Hematopoietic multipotent progenitor cell (in vitro differentiated cells): ENCODE measurements at places on chromosomes 4 and X.

DNA sequence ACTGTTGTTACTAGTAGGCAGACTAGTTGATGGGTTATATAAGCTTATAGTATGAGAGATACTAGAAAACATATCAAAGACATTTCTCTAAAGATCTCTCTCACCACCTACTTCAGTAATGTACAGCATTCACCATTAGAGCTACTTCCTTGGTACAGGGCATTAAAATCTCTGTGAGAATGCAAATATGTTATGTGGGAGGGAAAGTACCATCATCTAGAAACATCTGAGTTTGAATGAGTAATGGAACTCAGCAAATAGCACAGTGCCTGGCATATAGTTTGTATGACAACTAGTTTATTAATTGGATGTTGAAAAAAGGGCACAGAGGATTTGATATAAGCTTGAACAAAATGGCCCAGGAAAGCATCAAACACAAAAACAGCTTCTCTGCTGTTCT is 211.1 kb downstream of the GLUD2 start:
- DNase-seq, result no peak

- DNase-seq, result no peak
Measured at GRCh38 chr4:15894393-15894792, 44.1 kb downstream of the FGFBP1 start.

DNA sequence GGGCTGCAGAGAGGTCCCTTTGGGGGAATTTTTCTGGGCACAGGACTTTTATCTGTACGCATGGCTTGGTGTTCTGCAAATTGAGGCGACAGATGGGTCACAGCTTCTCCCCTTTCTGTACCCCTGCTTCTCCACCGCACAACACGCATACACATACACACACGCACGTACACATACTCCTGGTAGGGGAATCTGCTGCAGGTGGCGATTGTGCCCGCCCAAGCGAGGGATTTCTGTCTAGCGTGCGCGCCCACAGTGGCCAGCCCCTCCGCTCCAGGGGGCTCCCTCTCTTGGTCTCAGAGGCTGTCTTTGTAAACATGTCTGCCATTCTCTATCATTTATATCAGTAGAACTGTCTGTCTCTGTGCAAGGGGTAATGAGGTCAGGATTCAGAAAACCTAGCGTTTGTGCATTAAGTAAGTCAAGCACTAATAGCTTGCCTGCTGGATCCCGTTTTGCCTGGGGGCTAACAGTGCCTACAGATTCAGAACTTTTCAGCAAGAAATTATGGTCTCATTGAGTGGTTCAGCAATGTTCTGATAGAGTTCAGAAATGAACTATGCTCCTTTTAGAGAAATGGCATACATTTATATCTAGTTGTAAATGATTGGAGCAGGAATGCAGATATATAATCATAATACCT is 2.2 kb downstream of the GRID2 start:
- DNase-seq, result no peak

DNA sequence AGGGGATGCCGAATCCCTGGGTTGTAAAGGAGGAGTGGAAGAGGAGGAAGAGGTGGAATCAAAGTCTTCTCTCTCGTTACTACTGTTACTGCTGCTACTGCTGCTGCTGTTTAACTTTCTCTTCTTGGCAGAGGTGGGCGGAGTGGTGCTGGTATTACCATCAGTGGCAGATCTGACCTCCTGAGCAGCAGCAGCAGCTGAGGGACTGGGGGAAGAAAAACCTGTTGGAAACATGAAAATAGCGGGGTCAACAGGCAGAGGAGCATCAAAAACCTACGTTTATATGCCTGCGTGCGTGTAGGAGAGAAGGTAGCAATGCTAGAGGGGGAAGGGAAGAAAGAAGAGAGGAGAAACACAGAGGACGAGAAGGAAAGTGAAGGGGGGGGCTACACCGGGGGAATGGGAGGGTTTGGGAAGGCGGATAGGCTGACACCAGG is 339 bp downstream of the CUL4B start:
- DNase-seq, result peak; percentile 13

GRCh38 chrX:11427453-11428071 is 134.3 kb downstream of the AMELX start:
- peak; percentile 29 for DNase-seq

DNA sequence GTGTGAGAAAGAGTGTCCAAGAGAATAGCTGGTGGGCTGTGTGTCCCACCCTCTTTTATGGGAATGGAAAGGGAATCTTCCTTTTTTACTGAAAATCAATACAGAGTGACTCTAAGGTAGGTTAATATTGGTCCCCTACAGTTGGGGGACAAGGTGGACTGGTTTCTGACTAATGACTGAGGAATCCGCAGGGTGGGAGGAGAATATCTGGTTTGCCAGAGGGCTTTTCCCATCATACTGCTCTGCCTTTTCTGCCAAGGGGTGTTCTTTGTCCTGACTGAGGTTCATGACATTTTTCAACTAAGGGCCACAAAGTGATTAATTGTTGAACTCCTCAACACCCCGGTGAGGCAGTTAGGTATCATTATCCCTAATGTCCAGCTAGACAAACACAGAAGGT is 261.6 kb downstream of the SPATA18 start:
- DNase-seq, result no peak

DNA sequence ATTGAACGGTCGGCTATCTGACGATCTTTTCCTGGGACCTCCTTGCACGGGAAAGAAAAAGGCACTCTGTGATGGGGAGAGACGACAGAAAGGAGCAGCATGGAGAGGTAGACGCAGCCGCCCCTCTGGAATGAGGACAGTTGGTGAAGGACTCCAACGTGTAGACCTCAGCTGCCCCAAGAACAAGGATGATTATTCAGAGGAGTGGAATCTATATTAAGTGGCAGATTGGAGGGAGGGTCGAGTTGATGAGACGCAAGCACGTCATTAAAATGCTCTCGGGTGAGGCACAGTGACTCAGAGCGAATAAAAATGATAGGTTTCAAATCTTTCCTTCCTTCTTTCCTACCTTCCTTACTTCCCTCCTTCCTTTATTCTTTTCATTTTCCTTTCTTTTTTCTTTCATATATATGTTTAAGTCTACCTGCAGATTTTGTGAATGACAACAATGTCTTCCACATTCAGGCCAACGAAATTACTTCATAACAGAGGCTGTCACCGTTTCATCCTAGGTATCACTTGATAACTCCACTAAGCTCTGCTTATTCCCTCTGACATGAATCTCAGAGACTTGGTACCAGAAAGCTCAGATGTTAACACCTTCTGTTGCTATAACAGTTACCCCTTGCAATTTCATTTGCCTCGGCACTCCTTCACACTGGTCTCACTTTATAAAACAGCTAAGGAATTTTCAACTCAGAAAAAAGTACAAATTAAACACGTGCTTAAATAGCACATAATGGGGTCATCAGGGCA is 110.0 kb upstream of the PPARGC1A start:
- no peak for DNase-seq

- DNase-seq, result no peak
Measured at GRCh38 chrX:63128509-63128908, 222.6 kb downstream of the SPIN4 start.

GRCh38 chrX:9525511-9526248 is 60.8 kb downstream of the TBL1X start:
- no peak for DNase-seq

DNA sequence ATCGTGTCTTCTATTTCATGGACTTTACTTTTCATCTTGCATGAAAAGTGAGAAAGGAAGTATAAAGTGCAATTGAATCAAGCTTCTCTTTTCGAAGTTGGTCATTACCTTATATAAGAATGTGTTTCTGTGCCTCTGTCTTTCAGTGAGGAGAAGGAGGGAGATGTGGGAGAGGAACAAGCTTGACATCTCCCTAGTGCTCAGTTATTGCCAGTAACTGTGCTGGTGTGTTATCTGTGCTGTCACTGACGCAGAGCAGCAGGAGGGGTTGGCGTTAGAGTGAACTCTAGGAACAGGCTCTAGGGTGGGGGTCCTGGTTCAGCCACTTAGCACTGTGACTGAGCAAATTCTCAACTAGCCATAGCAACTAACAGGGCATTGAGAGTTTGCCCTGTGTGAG is 34.0 kb upstream of the TBC1D9 start:
- no peak for DNase-seq

DNA sequence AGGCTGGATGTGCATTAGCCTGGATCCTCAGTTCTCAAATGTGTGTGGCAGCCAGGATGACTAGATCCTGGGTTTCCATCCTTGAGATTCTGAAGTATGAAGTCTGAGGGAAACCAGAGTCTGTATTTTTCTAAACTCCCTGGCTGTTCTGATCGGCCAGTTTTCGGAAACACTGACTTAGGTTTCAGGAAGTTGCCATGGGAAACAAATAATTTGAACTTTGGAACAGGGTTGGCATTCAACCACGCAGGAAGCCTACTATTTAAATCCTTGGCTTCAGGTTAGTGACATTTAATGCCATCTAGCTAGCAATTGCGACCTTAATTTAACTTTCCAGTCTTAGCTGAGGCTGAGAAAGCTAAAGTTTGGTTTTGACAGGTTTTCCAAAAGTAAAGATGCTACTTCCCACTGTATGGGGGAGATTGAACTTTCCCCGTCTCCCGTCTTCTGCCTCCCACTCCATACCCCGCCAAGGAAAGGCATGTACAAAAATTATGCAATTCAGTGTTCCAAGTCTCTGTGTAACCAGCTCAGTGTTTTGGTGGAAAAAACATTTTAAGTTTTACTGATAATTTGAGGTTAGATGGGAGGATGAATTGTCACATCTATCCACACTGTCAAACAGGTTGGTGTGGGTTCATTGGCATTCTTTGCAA is 67.6 kb downstream of the PDGFRA start:
- DNase-seq, result no peak

- no peak for DNase-seq
Measured at GRCh38 chr4:165631208-165631894, 241.7 kb upstream of the TLL1 start.

DNA sequence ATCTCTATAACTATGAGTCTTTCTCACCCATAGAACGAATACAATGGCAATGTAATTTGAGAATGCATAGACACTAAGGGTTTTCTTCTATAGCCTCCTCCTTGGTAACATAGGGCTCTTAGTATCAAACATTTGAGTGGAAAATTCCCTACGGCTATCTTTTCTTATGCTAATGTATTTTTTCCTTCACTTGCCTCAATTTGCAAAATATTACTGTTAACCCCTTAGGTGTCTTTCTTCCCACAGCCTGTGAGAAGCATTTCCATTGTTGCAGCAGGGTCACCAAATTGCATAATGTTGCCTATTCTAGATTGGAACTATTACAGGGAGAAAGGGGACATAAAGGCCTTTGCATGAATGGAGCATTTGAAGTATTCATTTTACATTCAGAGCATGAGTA is 140.5 kb upstream of the RAPGEF2 start:
- no peak for DNase-seq

DNA sequence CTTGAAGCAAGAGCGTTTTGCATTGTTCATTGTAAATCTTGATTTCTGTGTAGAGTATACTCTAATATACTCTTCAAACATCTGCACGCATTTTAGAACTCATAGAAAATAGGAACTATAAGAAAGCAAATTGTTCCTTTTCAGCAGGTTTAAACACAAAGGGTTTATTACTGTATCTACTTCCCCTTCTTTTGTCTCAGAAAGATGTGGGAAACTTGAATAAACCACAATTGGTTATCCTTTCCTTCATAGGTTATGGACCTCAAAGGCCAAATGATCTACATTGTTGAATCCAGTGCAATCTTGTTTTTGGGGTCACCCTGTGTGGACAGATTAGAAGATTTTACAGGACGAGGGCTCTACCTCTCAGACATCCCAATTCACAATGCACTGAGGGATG is 46.0 kb upstream of the GUCY1B1 start:
- DNase-seq, result peak; percentile 66

DNA sequence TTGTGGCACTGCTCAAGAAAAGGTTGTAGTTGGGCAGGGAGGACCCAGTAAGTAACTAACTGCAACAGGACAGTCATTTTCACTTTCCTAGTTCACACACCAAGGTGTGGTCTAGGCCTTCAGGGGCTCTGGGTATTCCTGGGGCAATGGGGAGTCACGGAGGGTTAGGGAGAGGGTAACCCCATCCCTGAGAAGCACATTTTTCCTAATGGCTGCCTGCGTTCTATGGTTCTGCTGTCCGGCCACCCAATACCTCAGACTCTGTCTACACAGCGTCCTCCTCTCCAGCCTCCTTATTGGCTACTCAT is 937 bp upstream of the PPP1R3F start:
- no peak for DNase-seq

GRCh38 chrX:110006821-110007375 is 4.0 kb downstream of the TMEM164 start:
- DNase-seq, result no peak

DNA sequence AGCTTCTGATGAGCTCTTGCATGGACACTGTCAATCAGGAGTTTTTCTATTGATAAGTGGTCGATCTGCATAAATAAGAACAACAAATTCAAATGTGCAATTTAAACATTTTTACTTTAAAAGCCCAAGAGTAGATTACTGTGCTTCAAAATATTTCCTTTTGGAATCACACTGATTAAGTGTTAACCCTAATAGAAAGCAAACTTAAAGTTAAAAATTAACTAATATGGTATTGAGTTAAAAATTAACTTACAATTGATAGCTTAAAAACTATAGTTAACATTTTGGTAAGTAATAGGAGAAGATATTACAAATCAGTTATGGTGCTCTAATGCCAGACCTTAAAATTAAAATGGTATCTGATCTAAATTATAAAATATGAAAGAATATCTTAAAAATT is 25.9 kb downstream of the MED14 start:
- DNase-seq, result no peak

GRCh38 chr4:22430626-22431025 is 85.2 kb downstream of the ADGRA3 start:
- no peak for DNase-seq

GRCh38 chr4:13054420-13054970 is 429.6 kb downstream of the RAB28 start:
- DNase-seq, result no peak

- no peak for DNase-seq
Measured at GRCh38 chrX:54994668-54995351, 822 bp upstream of the PFKFB1 start.

- DNase-seq, result no peak
Measured at GRCh38 chr4:93730251-93730650, 98.3 kb upstream of the ATOH1 start.

GRCh38 chr4:10462876-10463275 is 5.7 kb upstream of the ZNF518B start:
- no peak for DNase-seq

GRCh38 chr4:158347556-158347955 is 137.3 kb downstream of the TMEM144 start:
- no peak for DNase-seq

DNA sequence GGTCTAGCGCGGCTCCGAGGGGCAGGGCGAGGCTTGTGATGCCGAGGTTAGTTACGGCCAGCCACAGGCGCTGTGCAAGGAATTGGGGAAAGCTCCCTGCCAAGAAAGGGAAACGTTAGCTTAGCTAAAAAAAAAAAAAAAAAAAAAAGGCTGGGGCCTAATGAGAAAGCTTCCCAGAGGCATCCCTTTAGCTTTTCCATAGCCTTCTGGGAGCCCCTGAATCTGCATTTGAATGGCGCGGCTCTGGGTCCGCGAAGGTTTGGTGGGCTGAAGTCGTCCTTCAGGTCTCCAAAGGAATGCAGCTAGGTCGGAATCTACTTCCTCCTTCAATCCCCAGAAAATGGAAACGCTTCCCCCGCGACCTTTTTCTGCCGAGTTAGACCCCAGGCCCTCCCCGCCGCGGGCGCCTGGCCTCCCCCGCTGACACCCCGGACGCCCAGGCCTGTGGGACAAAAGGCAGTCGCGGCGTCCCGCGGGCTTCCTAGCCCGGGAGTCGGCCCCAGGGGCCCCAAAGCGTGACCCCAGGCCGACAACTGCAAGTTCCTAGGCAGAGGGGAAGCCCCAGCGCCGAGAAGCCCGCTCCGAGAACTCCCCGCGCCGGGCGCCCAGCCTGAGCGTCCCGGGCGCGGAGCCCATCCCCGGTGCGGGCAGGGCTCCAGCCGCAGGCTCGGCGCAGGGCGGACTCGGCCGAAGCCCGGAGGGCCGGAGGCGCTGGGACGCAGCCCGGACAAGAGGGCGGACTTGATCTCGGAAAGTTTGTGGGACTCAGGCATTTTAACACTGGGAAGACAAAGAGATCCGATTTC is 605 bp upstream of the FAT1 start:
- DNase-seq, result no peak
